ENCODE measurements at places on chromosomes 11 and 22.

- no peak for DNase-seq
Measured at GRCh38 chr11:86192519-86193257, 51.9 kb upstream of the EED start.

GRCh38 chr11:46916286-46917108 is 1.9 kb downstream of the LRP4 start:
- peak; percentile 38 for DNase-seq

- no peak for DNase-seq
Measured at GRCh38 chr11:87063982-87064381, 26.2 kb downstream of the TMEM135 start.

GRCh38 chr22:29801153-29801552 is 34.0 kb downstream of the UQCR10 start:
- no peak for DNase-seq

DNA sequence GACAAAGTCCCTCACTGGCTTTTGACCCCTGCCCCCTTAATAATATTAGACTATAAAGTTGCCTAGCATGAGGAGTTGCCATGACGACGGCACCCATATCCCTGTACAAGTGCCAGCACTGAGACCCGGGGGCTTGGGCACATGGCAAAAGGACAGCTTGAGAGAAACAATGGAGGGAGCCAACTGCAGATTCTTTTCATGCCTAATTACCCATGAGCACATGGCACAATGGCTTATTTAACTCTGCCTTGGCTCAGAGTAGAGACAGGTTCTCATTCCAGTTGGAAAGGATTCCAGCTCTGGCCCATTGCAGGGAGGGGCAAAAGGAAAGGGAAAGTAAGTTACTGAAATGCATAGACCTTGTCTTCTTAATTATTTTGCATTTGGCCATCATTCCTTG is 261.2 kb upstream of the UBASH3B start:
- no peak for DNase-seq

DNA sequence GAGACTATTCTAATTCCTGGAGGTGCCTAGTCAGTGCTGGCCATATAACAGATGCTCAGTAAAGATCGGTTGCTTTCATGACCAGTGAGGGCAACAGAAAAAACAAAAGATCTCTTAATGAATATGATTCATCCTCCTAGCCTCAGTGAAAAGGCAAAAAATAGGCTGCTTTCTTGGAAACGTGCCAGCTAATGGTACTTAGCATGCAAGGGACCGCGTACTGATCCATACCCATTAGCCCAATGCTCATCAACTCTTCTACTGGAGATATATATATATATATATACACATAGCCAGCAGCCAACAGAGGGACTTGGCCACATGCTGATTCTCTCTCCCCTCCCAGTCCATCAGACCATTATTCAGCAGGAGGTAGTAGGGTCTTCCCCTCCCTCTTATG is 320.4 kb downstream of the KIRREL3 start:
- no peak for DNase-seq

All from amniotic stem cell (primary cell).